ENCODE measurements at places on chromosomes 11 and 22. TPM values are rescaled to one million over a fixed set of nuclear protein-coding genes. Genes with fewer than 3 reads are reported as not detected.

The PIH1D2 gene
- 3.9 TPM for total RNA-seq

The HEPN1 gene
- not detected for total RNA-seq

The PATE2 gene
- not detected for total RNA-seq

The PSMA1 gene
- total RNA-seq = 79.5 TPM

The GAL gene
- not detected for total RNA-seq

The HEPHL1 gene
- not detected for total RNA-seq

The MRGPRF gene
- total RNA-seq = 225 TPM

The SLC1A2 gene
- 8.6 TPM for total RNA-seq

The HIC2 gene
- 6.2 TPM for total RNA-seq

The OR51A7 gene
- not detected for total RNA-seq

The SMIM38 gene
- 0.65 TPM for total RNA-seq

The KRTAP5-8 gene
- not detected for total RNA-seq

The GTSE1 gene
- 2.4 TPM for total RNA-seq

The FGF19 gene
- not detected for total RNA-seq

The PNPLA5 gene
- not detected for total RNA-seq

The APOBEC3G gene
- total RNA-seq = 15.8 TPM

The ZP1 gene
- 0.12 TPM for total RNA-seq

The RASL10A gene
- total RNA-seq = not detected

The RANGAP1 gene
- 71.6 TPM for total RNA-seq

The SNAP29 gene
- total RNA-seq = 17.4 TPM

The SEZ6L gene
- total RNA-seq = 0.16 TPM

The HSCB gene
- 18.1 TPM for total RNA-seq

The CYB5R2 gene
- total RNA-seq = 27.1 TPM

The OR4C13 gene
- not detected for total RNA-seq

The OR52N2 gene
- not detected for total RNA-seq

The CLCF1 gene
- 13.8 TPM for total RNA-seq

The PCSK7 gene
- total RNA-seq = 47.7 TPM

The CRYBA4 gene
- not detected for total RNA-seq

The INS gene
- not detected for total RNA-seq

The CABP7 gene
- not detected for total RNA-seq

The P2RY2 gene
- 0.16 TPM for total RNA-seq

The GATD1 gene
- 48.3 TPM for total RNA-seq

The MYO18B gene
- not detected for total RNA-seq

The FOLR1 gene
- total RNA-seq = 0.24 TPM

The MMP1 gene
- 987 TPM for total RNA-seq

The PDE2A gene
- total RNA-seq = 0.97 TPM

The FKBP2 gene
- total RNA-seq = 21.1 TPM

All from hair follicle dermal papilla cell (primary cell).